HEK293T (cell line): ENCODE measurements at places on chromosomes 11 and 22.

DNA sequence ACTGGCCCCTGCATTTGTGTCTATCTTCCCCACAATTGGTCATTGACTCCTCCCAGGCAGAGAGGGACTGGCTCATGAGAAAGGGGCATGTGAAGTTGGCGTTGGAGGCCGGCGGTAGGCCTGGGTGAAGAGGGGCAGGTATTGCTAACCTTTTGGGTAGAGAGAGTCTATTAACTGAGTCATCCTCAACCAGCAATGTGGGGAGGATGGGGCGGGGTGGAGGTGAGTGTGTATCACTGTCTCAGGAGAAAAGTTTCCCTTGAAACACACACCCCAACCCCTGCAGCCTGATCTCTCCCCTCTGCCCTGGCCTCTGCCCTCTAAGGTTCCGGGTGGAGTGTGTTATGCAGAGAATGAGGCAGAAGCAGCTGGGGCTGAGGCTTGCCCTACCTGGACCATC lies 60.1 kb upstream of the PHF21B start:
- DNase-seq, result no peak

DNA sequence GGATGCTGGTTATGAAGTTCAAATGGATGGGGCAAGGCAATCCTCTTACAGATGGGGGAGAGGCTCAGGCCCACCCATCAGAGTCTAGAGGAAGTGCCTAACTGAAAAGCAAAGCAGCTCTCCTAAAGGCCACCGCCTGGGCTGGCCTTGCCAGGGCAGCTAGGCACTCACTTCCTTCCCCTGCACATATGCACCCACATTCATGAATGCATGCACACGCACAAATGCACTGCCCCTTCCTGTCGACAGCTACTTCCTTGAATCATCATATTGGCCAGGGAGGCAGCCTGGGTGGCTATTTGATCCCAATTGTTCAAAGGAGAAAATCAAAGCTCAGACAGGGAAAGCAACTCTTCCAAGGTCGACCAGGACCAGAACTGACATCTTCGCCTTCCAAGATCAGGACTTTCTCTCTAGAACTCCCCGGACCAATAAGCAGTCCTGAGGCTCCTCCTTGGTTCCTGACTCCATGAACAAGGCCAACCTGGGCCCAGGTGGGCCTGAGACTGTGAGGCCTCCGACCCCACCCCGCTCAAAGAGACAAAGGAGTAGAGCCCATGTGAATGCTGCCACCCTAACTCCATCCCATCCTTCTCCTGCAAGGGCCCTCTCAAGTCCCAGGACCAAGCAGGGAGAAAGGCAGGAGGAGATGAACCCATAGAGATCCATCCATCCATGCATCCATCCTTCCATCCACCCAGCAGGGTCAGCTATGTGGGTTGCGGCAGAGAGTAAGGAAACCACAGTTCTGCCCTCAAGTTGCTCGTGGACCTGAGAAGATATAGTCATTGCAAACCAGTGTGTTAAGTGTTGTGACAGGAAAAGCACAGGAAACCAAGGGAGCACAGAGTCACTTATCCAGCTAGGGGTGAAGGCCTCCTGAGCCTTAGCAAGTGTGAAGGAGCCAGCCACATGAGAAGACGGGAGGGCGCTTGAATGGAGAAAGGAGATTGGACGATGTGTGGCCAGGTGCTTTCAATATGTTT lies 35.4 kb upstream of the LMO1 start:
- no peak for DNase-seq

- no peak for DNase-seq
Observed at GRCh38 chr11:11543656-11544055, 78.1 kb downstream of the GALNT18 start.

DNA sequence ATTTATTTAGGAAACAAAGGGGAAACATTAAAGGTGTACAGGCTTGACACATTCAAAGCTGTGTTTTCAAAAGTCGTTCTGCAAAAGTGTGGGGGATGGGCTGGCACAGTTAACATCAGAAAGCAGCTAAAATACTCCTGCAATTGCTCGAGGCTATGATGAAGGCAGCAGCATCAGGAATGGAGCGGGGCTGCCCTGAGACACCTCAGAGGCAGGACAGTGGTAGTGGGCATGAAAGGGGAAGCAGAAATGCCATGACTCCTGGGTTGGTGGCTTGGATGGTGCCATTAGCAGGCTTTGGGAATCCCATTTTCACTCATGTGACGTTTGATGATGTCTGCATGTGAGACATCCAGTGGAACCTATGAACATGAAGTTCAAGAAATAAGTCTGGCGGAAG lies 646 bp downstream of the NCAPD3 start:
- no peak for DNase-seq

DNA sequence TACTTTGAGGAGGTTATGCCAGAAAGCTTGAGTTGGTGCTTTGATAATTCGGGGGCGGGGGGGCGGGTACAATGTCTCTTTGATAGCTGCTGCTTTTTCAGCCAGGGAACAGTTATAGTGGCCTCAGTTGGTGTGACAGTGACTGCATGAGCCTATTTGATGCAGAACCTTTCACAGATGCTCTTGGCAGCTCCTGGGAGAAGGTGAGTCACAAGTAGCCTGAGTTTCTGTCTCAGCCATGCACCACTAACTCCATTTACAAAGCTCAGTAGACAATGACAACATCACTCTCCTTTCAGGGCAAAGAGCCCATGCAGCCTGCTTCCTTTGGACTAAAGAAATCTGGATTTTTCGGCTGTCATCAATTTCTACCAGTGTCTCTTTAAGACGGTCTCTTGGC lies 42.1 kb upstream of the SEZ6L start:
- no peak for DNase-seq

GRCh38 chr11:65212226-65212801 lies 30.6 kb downstream of the CAPN1 start:
- no peak for DNase-seq

- no peak for DNase-seq
Observed at GRCh38 chr11:35629914-35630313, 11.7 kb downstream of the FJX1 start.

GRCh38 chr11:120231963-120232362 lies 8.0 kb upstream of the POU2F3 start:
- no peak for DNase-seq

DNA sequence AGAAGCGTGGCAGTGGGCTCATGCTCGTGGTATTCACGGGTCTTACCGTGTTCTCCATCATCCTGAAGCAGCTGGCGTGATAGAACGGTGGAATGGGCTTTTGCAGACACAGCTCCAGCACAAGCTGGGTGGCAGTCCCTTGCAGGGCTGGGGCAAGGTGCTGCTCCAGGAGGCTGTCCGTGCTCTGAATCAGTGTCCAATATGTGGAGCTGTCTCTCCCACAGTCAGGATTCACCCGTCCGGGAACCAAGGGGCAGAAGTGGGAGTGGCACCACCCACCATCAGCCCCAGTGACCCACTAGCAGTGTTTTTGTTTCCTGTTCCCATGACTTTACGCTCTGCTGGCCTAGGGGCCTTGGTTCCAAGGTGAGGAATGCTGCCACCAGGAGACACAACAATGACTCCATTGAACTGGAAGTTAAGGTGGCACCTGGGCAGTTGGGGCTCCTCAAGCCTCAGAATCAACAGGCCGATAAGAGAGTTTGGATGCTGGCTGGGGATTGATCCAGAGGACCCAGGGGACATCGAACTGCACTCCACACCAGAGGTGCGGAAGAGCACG lies 16.9 kb upstream of the CD81 start:
- no peak for DNase-seq

DNA sequence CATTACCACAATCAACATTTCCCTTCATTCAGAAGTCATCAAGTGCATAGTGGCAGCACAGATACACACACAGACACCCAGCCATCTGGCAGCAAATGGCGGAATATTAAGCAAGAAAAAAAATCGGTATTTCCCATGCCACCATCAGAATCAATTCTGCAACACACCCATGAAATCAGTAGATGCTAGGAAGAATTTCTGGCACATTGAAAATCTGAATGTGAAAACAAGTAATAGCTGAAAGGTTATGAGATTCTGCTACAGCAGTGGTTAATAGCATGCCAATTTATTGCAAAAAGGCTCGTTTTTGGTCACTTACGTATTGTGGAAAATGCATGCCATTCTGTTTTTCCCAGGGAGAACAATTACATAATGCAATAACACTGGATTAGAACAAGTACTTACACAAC lies 91.1 kb downstream of the PICALM start:
- no peak for DNase-seq

- DNase-seq, result no peak
Observed at GRCh38 chr11:95088946-95089619, 563 bp upstream of the ENDOD1 start.

- no peak for DNase-seq
Observed at GRCh38 chr11:86623041-86623621, 49.3 kb downstream of the ME3 start.

DNA sequence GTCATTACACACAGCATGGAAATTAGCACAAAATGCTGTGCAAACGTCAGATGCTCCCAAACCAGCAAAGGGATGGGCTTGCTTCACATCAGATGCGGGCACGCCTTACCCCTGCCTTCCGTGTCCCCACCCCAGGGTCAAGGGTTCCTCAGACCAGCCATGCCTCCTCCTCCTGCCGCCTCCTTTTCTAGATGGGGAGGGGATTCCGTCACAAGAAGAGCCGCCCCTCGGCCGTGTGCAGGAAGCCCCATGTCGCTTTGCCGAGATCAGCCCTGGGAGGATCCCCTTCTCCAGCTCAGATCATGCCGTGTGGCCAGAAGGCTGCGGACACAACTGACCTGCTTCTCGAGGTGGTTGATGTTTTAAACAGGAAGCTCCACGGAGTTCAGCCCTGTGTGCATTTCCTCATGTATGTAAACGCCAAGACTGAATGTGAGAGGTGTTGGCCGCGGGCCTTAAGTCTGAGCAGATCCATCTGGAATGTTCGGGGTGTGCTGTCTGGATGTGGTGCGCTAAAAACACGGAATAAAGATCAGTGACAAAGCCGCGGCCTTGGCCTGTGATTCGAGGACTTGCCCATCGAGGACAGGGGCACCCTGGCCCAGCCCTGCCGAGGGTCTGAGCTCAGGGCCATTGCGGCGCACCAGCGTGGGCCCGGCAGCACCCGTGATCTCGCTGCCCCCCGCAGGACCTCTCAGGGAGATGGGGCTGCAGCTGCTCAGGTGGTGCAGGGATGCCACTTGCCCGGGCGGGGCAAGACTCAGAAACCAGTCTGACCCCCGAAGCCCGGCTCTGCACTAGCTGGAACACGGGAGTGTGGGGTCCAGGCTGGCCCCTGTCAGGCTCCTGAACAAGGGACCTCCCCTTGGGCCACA lies 412.9 kb downstream of the TBC1D22A start:
- DNase-seq, result no peak

DNA sequence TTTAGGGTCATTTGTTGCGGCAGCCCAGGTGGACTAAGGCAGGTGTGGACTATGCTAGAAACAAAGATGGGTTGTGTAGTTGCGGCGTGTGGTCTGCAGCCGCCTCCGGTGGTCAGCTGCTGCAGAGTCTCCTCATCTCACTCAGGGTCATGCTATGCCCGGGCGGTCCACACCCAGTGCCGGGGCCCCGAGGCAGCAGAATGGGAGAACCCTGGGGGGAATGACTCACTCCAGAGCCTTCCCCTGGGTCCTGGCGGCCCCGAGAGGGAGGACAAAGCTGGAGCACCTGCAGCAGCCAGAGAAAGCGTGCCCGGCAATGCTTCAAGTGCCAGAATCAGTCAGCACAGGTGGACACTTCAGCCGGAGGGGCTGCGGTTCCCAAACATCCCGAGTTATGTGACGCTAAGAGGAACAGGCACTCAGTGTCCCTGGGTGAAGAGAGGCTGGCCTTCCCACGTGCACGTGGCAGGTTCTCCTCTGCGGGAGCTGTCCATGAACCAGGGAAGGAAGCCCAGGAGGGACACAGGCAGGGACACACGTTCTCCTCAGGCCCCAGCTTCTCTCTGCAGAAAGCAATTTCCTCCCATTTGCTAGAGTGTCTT lies 289.6 kb upstream of the B3GAT1 start:
- no peak for DNase-seq

GRCh38 chr11:11036185-11036847 lies 178.5 kb upstream of the ZBED5 start:
- DNase-seq, result no peak

DNA sequence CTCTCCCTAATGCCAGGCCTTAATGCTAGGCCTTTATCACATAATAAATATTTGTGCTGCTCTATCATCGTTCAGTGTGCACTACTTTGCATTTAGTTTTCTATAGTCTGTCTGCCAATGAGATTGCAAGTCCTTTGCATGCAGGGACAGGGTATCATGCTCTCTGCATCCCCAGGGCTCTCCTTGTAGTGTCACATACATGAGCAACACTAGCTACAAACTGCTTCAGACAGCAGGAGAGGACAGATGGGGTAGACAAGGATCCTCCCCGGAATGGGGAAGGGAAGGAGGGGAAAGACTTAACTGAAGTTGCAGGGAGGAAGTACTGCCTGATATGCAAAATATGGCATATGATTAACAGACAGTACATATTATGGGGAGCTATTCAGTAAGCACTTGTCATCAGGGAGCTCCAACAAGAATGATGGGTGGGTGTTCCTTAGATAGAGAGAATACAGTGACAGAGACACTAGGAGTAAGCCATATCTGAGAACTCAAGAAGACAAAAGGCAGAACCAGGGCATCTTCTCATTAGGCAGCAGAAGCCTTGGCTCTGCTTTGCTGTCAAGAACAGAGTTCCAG lies 42.8 kb downstream of the ZNF202 start:
- no peak for DNase-seq

DNA sequence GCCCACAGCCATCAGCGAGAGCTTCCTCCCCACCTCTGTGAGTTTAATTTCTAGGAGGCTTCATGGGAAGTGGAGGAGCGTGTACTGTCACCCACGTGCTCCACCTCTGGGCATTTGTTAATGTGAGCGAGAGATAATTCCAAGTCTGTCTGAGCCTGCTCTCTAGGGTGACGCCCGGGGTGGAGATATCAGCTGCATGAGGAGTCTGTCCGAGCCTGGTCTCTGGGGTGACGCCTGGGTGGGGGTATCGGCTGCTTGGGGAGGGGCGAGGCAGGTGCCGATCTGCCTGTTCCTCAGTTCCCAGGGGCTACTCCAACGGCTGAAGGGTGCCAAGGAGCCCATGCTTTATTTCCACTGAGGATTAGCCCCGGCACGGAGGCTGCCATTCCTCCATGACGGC lies 735.0 kb downstream of the BRD1 start:
- DNase-seq, result no peak

DNA sequence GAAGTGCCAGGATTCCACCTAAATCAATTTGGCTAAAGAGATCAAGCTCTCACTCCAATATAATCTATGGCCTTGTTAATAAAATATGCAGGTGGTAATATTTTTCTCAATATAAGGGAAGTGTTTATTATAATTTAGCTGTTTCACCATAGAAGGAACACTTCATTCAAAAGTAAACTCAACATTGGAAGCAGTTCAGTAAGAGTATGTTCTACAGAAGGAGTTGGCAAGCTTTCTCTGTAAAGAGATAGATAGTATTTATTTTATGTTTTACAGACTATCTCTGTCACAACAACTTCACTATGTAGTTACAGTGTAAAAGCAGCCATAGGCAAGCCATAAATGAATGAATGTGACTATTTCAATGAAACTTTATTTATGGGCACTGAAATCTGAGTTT lies 313.6 kb upstream of the ANO3 start:
- no peak for DNase-seq

DNA sequence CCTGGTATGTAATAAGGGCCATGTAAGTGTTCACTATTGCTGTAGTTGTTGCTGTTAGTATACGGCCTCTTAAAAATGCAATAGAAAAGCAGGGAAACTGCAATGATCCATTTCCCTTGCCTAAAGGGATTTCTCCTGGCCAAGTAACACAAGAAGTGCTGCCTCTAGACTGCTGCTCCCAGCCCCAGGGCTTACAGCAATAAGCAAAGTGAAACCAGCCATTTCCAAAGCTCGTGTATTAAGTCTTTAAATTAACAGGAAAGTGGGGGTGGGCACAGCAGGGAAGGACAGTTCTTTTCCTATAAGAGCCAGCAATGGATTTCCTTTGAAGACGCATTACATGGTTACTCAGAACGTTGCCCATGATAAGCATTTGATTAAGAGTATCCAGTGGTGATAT lies 36.9 kb upstream of the WT1 start:
- DNase-seq, result no peak
